ENCODE measurements at places on chromosomes 12 and 14. TPM values are rescaled to one million over a fixed set of nuclear protein-coding genes. Genes with fewer than 3 reads are reported as not detected.

Gene SCNN1A
- total RNA-seq: 221 TPM

Gene EIF2S3B
- total RNA-seq: 0.18 TPM

Gene GALNT8
- total RNA-seq: 1.1 TPM

Gene ARMH4
- total RNA-seq: not detected

Gene ERBB3
- 136 TPM for total RNA-seq

Gene AQP2
- total RNA-seq: 0.10 TPM

Gene CIROP
- total RNA-seq: not detected

Gene HOXC12
- 0.05 TPM for total RNA-seq

DNA sequence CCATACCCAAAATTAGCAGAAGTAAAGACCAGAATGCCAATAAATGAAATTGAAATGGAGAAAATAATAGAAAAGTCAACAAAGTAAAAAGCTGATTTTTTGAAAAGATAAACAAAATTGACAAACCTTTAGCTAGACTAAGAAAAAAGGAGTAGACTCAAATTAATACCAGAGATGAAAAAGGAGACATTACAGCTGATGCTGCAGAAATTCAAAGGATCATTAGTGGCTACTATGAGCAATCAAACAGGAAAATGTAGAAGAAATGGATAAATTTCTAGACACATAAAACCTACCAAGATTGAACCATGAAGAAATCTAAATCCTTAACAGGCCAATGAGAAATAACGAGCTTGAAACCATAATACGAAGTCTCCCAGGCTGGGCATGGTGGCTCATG lies 34.8 kb upstream of the INSM2 start:
- DNase-seq: no peak

GRCh38 chr14:104888489-104889374 lies 23.7 kb downstream of the CEP170B start:
- no peak for DNase-seq

DNA sequence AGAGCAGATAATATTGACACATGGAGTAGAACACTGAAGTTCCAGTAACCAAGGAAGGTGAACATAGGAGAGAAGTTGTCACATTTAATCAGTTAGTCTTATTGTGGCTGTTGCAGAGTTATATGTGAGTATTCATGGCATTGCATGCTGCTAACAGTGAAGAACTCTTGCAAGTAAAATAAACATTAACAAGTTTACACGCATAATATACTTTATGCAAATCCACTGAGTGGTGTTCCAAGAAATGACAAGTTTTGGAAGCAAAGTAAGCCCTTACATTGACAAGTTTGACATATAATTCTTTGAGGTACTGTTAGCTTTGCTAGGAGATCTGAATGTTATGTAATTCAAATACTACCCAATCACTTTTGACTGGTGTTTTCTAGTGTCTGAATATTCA lies 125.6 kb downstream of the ANKS1B start:
- no peak for DNase-seq

- DNase-seq: no peak
Observed at GRCh38 chr12:92237762-92238523, 92.3 kb upstream of the BTG1 start.

- DNase-seq: no peak
Observed at GRCh38 chr12:82300611-82301010, 57.6 kb downstream of the CCDC59 start.

DNA sequence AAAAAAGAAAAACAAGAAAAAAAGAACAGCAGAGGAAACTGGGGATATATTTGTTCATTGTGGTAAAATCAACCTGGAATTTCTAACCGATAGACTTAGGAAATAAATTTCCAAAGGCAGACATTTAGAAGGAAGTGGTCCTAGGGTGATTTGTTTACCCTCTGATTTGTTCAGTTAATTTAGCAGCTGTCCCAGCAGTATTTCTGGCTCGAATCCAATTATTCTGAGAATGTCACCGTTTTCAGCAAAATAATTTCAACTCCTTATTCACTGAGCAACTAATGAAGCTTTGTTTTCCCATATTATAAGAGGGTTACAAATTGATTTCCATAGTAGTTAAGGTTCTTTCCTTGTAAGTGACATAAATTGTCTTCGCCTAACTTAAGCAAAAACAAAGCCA lies 285.2 kb upstream of the SYT10 start:
- no peak for DNase-seq

GRCh38 chr12:71440345-71440762 lies 756 bp downstream of the LGR5 start:
- peak; percentile 60 for DNase-seq

- no peak for DNase-seq
Observed at GRCh38 chr14:47012533-47013280, 361.1 kb upstream of the RPL10L start.

Data from HT-29 (cell line).